ENCODE measurements at places on chromosomes 12 and 14.

GRCh38 chr12:48388938-48389337 lies 38.2 kb upstream of the ZNF641 start:
- peak overlapping the region; percentile 67 for H3K4me3 ChIP-seq
- no peaks in the 10 kb centered on the region for H3K4me1 ChIP-seq
- H3K27me3 ChIP-seq = no peaks in the 10 kb centered on the region
- peak; percentile 4 for DNase-seq

DNA sequence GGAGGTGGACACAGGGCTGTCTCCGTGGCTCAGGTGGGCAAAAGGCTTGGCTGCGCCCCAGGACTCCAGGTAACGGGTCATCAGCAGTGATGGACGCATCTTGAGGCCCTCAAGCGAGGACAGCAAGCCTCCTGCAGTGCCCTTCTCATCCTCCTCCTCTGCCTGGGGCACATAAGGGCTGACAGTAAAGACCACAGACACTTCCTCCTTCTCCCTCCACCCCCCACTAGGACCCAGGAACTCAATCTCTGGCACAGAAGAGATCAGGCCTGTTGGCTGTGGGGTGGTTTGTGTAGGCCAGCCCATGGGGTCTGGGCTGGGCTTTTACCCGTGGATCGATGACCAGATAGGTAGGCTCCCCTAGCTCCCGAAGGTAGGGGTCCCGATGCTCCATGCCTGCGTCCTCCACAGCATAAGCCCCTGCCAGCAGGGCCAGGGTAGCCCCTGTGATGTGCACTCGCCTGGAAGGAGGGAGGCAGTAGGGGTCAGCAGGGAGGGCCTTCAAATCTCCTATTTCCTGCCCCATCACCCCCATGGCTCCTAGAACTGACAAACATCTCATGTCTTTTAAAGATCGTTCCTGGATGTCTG lies 5.7 kb downstream of the ADCY4 start:
- DNase-seq = no peak
- H3K36me3 ChIP-seq = no peaks in the 10 kb centered on the region
- no peak overlapping the region for H3K4me3 ChIP-seq
- peaks cover 12% of the 10 kb centered on the region for H3K4me1 ChIP-seq
- H3K27ac ChIP-seq = no peak overlapping the region

DNA sequence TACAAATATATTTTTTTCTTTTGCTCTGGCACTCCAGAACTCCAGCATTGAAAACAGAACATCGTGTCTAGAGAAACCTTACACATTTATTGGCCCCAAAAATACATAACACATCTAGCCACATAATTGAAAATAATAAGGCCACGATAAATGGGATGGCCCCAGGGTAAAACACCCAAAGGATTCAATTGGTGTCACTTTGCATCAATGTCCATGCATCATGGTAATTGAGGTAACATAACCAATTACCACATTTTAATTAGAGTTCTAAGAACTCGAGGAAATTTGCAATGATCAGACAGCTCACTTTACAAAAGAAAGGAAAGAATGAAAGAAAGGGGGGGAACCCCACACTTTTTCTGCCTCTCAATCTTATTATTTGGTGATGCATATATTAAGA lies 151.8 kb upstream of the NPAS3 start:
- no peak overlapping the region for H3K27ac ChIP-seq
- no peak for DNase-seq
- H3K4me3 ChIP-seq = no peak overlapping the region
- no peaks in the 10 kb centered on the region for H3K36me3 ChIP-seq

DNA sequence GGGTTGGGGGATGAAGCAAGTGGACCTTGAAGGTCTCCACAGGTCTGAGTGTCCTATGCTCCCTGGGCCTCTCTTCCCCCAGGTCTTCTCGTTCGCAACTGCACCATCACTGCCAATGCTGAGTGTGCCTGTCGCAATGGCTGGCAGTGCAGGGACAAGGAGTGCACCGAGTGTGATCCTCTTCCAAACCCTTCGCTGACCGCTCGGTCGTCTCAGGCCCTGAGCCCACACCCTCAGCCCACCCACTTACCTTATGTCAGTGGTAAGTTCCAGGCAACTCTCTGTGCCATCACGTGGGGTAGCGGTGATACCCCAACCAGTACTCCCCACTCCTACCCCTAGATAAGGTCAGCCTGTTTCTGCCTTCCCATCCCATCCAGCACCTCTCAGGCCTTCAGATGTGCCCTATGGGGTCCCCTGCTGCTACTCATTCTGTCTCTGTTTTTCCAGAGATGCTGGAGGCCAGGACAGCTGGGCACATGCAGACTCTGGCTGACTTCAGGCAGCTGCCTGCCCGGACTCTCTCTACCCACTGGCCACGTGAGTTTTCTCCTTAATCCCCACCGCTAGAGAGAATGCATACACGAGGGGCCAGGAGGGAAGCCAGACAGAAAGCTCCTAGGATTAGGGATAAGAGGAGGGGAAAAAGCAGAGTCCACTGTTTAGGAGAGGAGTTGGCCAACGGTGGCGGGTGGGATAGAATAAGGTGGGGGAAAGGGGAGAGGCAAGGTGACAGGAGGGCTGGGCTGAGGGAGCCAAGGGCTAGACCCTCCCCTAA lies 1.6 kb upstream of the TAPBPL start:
- H3K36me3 ChIP-seq = peaks cover 47% of the 10 kb centered on the region
- no peak for DNase-seq
- H3K27ac ChIP-seq = no peak overlapping the region
- H3K27me3 ChIP-seq = no peaks in the 10 kb centered on the region

DNA sequence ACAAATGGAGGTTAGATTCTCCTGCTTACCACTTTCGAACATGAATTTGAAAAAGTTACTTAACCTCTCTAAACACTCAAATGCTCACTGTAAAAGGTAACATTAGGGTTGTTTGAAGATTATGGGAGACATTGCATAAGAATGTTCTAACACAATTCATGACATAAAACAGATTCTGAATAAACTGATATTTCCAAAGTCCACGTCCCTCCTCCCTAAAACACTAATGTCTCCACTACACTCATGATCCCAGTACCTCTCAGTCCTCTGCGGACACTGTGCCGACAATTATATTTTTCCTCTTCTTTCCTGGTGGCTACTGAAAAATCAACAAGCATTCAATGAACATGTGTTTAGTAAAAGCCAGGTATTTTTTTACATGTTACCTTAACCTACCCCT lies 18.8 kb upstream of the IAPP start:
- H3K4me3 ChIP-seq = no peak overlapping the region
- H3K27ac ChIP-seq = no peak overlapping the region
- H3K36me3 ChIP-seq = no peaks in the 10 kb centered on the region
- no peaks in the 10 kb centered on the region for H3K27me3 ChIP-seq
- no peak for DNase-seq

DNA sequence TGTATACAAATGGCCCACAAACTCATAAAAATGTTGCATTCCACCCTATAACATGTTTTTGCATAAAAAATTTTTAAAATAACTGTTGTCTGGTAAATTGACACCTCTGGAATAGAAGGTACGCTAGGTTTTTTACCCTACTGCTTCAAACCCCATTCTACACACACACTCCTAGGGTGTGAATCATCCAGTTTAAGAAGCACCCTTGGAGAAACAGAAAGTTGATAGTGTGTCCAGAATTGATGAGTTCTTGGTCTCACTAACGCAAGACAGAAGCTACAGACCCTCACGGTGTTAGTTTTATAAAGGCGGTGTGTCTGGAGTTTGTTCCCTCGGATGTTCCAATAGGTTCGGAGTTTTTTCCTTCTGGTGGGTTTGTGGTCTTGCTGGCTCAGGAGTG lies 158.5 kb downstream of the KLRB1 start:
- H3K4me3 ChIP-seq = no peak overlapping the region
- no peak overlapping the region for H3K27ac ChIP-seq
- no peaks in the 10 kb centered on the region for H3K27me3 ChIP-seq
- no peak for DNase-seq
- H3K4me1 ChIP-seq = no peaks in the 10 kb centered on the region
- H3K36me3 ChIP-seq = no peaks in the 10 kb centered on the region

DNA sequence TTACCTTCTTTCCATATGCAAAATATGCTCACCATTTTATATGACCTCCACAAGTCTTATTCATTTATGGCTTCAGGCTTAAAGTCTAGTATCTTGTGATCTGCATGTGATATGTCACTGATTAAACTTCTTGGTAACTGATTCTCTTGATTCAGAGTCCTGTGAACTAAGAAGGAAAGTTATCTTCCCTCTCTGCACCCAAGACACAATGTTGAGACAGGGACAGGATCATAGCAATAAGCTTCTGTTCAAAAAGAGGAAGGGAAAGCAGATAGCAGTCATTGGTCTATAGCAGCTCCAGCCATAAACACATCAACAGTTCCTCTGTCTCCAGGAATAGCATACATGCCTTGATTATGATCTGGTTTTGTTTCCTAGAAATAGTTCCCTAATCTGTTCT lies 103.1 kb downstream of the UNC79 start:
- H3K4me3 ChIP-seq = no peak overlapping the region
- no peaks in the 10 kb centered on the region for H3K27me3 ChIP-seq
- no peak overlapping the region for H3K27ac ChIP-seq
- H3K36me3 ChIP-seq = no peaks in the 10 kb centered on the region
- H3K4me1 ChIP-seq = no peaks in the 10 kb centered on the region
- no peak for DNase-seq

DNA sequence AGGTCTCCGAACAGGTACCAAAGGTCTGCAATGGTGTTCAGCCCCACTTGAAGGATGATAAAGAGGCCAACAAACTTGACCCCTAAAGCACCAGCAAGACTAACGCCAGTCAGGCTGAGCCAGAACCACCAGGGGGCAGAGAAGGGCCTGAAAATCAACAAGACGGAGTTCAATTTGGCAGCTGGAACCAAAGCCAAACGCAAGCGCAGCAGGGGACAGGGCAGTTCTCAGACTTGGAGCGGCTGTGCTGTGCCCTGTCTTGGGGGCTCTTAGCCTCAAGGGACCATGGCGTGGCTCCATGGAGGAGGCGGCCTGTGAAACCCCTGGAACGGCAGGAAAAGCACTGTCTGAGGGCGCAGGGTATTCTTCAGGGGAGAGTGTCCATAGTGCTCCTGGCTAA lies 19.6 kb downstream of the POMT2 start:
- peaks cover 20% of the 10 kb centered on the region for H3K4me1 ChIP-seq
- H3K36me3 ChIP-seq = peaks cover 43% of the 10 kb centered on the region
- DNase-seq = peak; percentile 87
- no peak overlapping the region for H3K4me3 ChIP-seq
- H3K27me3 ChIP-seq = no peaks in the 10 kb centered on the region
- H3K27ac ChIP-seq = no peak overlapping the region

DNA sequence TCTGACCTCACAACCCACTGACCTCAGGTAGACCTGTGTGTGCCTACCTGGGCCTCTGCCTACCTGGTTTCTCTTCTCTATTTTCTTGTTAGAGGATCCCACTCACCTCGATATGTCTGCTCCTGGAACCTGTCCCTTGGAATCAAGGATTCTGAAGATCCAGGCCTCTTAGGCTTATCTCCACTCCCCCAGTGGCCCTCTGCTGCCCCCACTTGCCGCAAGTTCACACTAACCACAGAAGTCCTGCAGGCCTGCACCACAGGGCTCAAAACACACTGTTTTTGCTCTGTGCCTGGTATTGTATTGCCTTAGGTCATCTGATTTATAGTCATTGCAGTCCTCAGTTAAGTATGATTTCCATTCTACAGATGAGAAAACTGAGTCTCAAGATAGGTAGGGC lies 15.3 kb upstream of the NRXN3 start:
- no peak overlapping the region for H3K4me3 ChIP-seq
- H3K36me3 ChIP-seq = no peaks in the 10 kb centered on the region
- H3K27me3 ChIP-seq = peaks cover 23% of the 10 kb centered on the region

- H3K36me3 ChIP-seq = peaks cover 4% of the 10 kb centered on the region
- no peak overlapping the region for H3K27ac ChIP-seq
- H3K4me3 ChIP-seq = no peak overlapping the region
- no peaks in the 10 kb centered on the region for H3K4me1 ChIP-seq
- no peaks in the 10 kb centered on the region for H3K27me3 ChIP-seq
Measured at GRCh38 chr12:4496145-4496838, 42.4 kb upstream of the RAD51AP1 start.

DNA sequence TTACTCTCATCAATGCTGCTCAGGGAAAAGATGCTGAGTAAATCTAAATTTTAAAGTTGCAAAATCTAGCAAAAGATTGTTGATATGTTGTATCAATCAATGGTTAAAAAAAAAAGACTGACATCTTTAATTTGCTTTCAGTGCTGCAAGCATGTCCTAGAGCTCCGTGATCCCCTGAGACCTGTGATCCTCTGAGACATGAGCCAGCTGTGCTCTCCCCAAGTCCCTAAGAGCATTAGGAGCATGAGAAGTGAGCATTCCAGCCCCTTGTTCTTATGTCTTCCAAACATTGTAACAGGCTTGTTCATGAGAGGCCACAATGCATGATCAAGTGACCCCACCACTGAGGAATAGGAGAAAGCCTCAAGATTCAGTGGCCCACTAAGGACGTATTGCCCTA lies 116.6 kb downstream of the DAD1 start:
- no peak overlapping the region for H3K4me3 ChIP-seq
- H3K36me3 ChIP-seq = no peaks in the 10 kb centered on the region
- peaks cover 6% of the 10 kb centered on the region for H3K4me1 ChIP-seq
- H3K27me3 ChIP-seq = no peaks in the 10 kb centered on the region

DNA sequence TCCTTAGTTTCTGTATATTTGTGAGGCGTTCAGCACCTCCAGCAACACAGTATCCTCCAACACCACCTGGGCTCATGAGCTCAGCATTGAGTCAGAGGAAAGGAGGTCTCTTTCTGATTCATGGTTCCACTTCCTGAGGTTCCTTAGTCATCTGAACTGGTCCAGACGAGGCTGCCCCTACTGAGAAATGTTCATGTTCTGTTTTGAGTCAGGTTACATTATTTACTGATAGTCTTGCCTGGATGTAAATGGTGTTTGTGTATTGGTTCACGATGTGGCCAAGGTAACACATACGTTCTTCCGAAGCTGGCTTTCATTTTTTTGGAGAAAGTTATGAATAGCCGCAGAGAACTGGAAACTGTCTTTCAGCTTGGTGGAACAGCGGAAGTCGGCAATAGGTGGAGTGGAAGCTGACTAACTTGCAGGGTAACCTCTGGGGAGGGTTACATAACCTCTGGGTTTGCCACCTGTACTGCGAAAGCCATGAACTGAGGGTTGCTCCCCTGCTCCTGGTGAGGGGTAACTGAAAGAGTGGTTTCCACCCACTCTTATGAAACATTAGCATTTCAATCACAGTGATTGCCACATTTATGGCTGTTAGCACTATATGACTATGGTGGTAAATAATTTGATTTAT lies 42.2 kb upstream of the MANSC4 start:
- H3K27ac ChIP-seq = no peak overlapping the region
- peak; percentile 70 for DNase-seq
- no peaks in the 10 kb centered on the region for H3K27me3 ChIP-seq

DNA sequence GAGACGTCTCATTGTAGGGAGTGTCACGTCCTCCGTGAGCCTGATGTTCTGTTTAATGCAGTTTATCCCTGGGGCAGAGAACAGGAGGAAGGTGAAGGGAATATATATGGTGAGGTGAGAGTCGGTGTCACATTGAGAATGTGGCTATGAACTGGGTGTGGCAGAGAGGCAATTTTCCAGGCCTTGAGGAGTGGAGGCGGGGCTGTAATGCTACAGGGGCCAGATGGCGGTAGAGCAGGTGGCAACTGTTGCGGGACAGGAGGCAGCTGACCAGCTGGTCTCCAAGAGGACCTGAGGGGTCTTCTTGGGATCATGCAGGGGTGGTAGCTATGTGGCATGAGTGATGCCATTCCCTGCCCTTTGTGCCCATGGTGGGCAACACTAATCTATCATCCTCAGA lies 59.6 kb downstream of the CACNA1C start:
- no peak for DNase-seq
- H3K27me3 ChIP-seq = no peaks in the 10 kb centered on the region
- no peaks in the 10 kb centered on the region for H3K36me3 ChIP-seq

All from mesenchymal stem cell (in vitro differentiated cells and primary cell).